ENCODE measurements at places on chromosomes 6 and 20.

DNA sequence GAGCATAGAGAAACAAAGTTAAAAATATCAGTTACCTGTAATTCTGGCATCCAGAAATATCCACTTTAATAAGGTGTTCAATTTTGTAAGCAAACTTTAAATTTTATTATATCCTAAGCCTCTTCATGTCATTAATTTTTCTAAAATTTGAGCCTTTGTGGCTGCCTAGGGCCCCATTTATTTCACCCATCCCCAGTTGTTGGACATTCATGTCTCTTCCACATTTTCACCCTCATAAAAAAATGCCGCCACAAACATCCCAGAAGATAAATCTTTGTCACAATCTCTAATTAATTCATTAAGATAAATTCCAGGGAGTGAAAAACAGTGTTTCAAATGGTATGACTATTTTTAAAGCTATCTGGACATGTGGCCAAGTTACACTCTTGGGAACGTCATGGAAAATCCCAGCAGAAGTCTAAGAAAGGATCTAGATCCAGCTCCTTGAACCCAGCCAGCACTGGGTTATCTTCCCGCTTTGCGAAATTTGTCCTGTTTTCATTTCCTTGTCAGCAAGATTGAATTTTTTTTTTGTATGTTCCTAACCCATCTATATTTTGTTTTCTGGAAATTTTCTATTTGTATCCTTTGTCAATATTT is 97.2 kb downstream of the TMEM242 start:
- DNase-seq = no peak

DNA sequence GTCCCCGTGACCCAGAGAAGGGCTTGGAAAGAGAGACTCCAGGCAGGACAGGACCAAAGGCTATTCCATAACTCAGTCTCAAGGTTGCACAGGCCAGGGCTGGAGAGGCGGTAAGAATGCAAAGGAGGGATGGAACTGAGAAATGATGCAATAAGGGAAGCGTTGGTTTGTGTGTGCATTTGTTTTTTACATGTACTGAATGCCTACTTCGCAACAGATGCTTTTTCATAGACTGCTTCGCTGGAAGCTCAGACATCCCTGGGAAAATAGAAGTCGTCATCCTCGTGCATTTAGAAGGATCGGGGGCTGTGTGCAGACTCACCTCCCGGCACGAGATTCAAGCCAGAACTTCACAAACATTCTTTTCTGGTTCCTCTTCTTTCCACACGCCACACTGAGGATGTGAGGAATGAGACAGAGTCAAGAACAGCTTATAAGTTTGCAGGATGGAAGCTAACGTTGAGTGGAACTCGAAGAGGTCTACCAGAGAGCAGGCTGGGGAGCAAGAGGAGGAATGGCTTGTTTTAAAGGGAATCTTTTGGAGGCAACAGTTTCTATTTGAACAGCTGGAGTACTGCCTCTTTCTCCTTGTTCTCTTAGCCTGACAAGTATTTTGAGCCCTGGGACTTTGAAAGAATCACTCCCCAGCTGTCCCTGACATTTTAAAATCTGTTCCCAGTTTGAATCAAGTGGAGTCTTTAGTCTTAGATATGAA is 19.3 kb upstream of the LY86 start:
- no peak for DNase-seq

DNA sequence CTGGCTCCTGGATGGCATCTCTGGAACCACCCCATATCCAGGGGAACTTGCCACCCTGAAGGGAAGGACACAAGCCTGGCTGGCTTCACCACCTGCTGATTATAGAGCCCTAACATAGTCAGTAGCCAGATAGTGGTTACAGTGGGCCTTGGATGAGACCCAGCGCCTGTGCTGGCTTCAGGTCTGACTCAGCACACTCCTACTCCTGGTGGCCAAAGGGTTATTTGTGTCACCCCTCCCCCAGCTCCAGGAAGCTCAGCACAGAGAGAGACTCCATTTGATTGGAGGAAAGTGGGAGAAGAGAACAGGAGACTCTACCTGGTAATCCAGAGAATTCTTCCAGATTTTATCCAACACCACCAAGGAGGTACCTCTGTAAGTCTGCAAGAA is 12.8 kb downstream of the SNX14 start:
- no peak for DNase-seq

- no peak for DNase-seq
These were observed 129.5 kb upstream of the SSTR4 start for GRCh38 chr20:22905658-22906057.

DNA sequence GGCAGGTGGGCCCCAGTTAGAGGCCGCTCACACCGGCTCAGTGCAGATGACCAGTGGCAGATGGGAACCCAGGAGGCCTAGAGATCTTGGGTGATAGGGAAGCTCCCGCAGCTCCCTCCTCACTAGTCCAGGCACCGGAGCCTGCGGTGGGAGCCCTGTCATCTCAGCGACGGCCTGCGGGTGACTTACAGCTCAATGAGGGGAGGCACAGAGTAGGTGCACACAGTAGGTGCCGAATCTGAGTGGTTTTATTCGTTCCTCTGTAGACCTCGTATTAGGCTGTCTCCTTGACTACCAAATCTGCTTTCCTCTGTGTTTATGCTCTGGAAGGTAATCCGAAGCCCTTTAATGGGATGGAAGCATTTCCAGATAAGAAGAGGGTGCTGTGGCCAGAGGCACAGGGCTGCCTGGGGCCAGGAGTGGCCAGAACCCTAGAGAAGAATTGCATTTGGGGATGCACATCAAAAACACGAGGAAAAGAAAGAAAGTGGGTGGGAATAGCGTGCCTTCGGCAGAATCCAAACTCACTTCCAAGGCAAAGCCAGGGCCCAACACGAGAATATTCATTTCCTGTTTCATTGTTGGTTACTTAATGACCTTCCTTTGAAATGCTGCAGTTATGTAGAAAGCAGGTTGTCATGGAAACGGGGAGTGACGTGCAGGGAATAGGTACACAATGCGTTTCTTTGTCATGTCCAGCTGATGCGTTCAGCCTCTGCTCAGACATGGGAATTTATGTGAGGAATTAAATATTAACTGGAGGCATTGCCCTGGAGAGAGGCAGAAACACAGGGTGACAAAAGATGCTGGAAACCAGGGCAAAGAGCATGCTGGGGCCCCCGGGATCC is 24.7 kb downstream of the MYT1 start:
- peak; percentile 7 for DNase-seq

DNA sequence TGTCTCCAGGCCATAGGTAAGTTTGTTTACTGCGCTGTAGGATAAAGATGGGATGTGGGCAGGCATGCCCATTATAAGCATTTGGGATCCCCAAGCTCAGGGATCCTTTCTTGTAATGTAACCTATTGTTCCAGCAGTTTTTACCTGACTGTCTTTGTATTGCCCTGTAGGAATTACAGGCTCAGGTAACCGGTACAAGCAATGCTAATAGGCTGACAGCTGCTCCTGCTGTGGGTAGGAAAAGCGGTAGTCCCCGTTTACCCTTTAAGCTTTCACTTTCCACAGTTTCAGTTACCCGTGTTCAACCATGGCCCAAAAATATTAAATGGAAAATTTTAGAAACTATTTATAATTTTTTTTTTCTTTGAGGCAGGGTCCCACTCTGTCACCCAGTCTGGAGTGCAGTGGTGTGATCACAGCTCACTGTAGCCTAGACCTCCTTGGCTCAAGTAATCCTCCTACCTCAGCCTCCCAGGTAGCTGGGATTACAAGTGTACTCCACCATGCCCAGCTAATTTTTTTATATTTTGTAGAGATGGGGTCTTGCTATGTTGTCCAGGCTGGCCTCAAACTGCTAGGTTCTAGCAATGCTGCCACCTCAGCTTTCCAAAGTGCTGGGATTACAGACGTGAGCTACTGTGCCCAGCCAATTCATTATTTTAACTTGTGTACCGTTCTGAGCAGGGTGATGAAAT is 108.6 kb downstream of the CDYL start:
- DNase-seq = no peak

- DNase-seq = no peak
These were observed 111.0 kb downstream of the PLCB1 start for GRCh38 chr20:8242827-8243724.

DNA sequence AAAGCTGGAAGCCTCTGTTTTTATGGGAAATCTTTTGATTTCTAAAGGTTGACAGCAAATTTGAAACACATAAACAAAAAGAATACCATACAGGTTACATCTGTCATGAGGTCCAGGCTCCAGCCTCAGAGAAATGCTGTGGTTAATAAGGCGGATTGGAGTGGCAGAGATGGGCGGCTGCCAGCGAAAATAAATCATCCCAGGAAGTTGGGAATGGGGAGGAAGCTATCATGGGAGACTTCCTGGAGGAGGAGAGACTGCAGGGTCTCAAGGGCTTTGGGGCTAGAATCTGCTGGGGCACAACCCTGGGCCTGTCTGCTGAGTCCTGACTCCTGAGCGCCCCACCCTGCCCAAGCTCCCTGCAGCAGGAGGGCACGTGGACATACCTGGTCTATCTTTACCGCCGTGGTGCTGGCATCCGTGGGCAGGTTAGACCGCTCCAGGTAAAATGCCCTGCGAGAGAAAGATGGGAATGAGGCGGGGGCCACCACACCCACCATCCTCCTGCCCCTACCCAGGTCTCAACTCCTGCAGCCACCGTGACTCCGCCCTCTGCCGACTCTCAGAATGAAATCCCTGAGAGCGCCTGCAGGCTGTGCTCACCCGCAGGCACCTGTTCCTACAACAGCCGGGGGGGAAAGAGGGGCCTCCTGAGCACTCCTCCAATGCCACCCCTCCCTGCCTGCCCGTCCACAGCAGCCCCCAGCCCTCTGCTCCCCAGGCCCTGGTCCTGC is 197.3 kb downstream of the PREX1 start:
- no peak for DNase-seq

DNA sequence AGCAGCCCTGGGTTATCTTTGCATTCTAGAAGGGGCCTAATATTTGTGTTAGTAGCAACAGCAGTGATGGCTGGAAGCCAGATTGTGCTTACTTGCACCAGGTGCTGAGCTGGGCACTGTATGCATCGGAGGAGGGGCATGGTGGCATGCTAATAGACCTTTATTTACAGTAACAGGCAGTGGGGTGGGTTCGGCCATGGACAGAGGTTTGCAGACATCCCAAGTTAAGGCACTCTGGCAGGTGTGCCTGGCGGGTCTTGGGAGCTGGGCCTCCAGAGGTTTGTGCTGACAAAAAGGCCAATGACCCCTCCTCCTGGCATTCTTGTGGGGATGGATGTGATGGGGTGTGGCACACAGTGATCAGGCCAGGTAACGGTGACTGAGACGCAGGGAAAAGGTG is 39.0 kb upstream of the CD93 start:
- DNase-seq = peak; percentile 70

DNA sequence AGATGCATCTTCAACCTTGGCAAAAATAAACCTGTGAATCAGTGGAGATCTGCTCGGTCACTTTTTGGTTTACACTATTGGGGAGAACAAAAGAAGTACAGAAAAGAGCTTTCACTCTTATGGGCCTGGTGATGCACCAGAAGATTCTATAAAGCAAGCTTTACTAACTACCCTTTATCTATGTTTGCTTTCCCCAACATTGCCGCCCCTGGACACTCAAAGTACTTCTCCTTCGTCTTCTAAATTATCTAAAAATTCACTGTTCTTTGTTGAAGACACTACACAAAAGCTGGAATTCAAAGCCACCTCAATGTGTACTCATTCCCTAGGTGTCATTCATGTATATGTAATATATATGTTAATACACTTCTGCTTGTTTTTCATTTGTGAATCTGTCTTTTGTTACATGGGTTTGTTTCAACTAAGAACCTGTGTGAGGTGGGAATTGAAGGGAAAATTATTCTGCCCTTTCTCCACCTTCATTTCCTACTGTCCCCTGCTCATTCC is 97.9 kb upstream of the BTN3A2 start:
- no peak for DNase-seq

DNA sequence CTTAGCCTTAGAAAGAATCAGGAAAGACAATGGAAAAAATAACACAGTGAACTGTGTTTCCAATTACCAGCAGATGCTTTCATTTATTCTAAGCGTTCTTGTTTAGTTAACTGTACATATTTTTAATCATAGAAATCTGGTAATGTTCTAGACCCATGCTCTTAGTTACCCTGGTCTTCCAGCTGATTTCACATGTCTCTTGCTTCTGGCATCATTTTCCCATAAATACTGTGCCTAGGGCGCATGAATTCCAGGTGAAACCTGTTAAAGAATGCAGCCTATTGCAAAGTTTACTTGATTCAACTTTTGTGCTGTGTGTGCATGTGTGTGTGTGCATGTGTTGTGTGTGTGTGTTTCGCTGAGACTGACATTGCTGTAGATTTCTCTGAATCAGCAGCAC is 178.6 kb downstream of the PDE7B start:
- no peak for DNase-seq

DNA sequence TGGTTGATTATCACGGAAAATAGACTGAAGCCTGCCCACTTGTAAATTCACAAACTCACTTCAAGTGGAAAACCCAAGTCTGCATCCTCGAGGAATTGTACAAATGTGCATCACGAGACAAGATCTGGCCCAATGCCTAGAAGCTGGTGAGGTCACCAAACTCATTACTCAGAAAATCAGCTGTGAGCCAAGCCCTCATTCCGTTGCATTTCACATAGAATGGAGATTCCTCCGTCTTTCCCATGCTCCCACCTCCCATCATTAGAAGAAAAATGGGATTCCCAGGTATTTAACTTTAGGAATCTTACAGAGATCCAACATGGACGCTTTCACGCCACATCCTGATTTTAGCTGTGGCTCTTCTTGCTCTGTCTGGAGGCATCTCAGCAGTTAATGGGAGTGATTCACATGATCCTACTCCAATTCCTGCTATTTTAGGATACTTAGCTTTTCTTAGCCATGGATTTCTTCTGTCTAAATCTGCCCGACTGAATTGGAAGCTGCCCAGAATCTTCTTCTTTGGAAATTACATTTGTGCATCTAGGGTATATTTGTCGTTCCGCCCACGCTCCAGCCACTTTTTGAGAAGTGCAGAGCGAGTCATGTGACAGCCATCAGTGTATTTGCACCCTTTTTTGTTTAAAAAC is 68.7 kb upstream of the STMND1 start:
- DNase-seq = no peak

DNA sequence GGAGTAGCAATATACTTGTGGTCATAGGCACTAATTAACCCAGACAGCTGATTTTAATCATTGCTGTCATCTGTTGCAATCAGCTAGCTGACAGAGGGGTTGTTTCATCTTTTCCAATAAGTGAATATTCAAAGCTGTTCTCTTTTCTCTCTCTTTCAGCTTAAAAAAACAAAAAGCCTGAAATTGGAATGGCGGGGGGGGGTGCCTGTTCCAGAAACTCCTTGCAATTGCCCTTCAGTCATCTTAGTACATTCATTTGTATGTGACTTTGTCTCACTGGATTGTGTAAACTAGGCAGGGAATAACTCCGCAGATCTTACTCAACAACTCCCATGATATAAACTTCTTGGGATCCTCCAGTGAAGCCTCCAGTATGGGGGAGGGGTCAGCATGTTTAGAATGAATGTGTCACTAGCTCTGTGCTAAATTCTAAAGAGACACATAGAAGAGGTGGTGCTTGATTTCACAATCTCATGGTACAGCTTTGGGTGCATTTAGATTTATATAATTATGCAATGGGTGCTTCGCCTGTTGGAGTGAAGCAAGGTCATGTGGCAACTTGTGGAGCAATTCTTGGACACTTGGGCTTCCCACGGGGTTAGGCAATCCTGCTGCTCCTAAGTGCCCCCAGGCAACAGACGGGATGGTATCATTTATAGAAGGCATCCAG is 40.1 kb downstream of the SLC24A3 start:
- DNase-seq = no peak

All from NCI-H1092 treated with DMSO at 0.1 percent for 48 hours (cell line).